ENCODE measurements at places on chromosomes 5 and 9.

DNA sequence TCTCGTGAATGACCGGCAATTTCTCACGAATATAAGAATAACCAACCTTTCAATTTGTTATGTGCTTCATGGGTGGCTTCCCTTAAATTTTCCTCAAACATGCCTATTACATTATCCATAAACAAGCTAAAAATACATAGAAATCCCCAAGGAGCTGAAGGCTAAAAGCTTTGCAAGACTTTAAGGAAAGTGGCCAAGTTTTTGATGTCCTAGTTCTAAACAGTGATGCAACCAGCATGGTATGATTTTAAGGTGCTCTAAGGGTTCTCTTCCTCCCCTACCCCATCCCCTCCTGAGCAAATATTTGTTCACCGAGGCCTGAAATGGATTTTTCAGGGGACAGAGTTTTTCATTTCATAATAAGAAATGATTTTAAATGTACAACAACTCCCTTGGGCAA, 79.8 kb downstream of the RGS7BP start:
- DNase-seq, result no peak

DNA sequence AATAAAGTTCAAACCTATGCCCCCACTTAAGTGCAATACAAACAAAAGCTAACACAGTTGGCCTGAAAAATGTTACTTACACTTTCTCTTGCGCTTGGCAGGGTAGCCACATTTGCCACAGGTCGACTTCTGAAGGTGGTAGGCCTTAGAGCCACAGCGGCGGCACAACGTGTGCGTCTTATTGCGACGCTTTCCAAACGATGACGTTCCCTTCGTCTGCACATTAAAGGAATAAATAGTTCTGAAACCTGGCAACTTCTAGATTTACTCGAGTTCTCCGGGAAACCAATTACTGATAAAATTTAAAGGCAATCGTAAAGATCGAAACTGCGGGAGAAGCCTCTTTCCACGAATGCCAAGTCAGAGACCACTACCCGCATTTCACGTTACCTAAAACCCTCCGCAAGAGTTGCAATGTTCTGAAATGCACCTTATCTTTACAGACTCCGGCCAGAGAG, 602 bp downstream of the RPL37 start:
- DNase-seq, result no peak

DNA sequence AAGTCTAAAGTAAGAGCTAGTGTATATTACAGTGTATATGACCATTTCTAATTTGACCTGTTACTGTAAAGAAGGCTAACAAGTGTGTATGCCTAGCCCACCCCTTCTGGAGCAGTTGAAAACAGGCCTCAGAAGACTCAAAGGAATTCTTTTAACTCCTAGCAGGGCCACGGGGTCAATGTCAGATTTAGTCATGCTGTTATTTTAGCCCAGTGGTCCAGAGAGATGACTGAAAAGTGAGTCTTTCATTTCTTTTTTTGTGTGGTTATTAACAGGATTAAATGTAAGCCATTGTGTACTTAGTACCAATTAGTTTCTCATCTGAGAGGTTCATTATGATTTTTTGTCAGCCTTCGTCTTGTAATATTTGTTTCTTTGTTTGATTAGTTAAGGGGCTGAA, 24.4 kb downstream of the ZCCHC7 start:
- DNase-seq, result no peak

DNA sequence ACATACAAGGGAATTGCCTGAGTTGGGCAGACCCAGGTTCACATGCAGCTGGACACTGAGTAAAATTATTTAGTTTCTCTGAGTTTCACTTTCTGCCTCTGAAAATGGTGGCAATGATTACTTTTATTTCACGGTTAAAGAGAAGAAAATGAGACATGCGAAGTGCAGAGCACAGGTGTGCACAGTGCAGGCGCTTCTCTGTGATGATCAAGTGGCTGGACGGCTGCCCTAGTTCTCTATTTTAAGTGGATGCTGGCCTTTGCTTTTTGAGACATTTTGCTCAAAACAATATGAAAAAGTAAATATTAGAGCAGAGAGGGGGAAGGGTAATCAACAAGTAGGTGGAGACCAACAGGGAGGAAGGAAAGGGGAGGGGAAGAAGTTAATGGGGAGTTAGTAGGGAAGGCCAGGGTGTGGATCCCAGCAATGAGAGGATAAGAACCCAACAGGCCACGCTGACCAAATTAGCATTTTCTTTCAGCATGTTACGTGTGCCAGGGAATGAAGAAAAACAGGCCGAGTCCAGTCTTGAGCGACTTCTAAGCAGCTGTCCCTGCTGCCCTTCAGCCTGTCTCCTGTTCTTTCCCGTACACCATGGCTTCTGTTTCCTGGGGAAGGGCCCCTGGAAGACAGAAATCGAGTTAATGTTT, 16.1 kb downstream of the SNX18 start:
- no peak for DNase-seq

GRCh38 chr5:157820593-157821252, 38.2 kb downstream of the CLINT1 start:
- DNase-seq, result no peak

DNA sequence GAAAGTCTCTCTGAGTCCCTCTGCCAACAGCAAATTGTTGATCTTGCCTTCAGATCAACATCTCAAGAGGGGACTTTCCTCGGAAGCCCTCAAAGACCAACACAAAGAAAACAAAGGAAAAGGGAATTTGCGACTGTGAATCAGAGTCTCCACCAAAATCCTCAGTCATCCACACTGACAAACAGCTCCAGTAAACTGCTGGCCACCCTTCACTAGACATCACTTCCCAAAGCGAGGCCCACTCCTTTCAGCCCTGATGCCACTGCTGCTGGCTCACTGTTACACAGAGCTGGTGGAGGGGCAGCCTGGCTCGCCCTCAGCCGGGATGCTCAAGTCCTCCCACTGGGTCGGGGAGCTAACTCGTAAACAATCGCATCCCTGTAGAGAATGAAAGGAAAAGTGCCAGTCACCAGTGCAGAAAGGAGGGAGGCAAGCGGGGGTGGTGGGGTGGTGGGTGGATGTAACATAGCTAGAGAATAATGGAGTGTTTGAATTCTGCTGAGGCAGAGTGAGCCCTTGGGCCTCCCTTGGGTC, 1.3 kb downstream of the FGF1 start:
- no peak for DNase-seq

GRCh38 chr5:98656125-98656795, 117.2 kb upstream of the RGMB start:
- DNase-seq, result no peak
